Occipital lobe (tissue), 3 donors: ENCODE measurements at places on chromosomes 16 and 17.

DNA sequence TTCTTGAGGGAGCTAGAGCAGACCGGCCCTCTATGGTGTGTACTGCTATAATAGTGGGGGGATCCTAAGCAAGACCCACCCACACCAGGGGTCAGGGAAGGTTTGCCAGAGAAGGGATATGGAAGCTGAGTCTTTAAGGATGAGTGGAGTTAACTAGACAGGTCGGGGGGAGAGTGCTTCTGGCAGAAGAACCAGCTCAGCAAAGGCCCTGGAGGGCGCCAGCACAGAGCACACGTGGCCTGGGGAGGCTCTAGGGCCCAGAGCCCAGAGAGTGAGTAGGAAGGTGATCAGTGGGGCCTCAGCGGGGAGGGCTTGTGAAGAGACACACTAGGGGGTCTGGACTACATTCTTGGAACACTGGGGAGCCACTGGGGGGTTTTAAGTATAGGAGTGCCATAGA, 21.1 kb downstream of the NGFR start:
- DNase-seq: no peak

GRCh38 chr17:43723697-43724359, 34.8 kb downstream of the SOST start:
- DNase-seq: no peak

DNA sequence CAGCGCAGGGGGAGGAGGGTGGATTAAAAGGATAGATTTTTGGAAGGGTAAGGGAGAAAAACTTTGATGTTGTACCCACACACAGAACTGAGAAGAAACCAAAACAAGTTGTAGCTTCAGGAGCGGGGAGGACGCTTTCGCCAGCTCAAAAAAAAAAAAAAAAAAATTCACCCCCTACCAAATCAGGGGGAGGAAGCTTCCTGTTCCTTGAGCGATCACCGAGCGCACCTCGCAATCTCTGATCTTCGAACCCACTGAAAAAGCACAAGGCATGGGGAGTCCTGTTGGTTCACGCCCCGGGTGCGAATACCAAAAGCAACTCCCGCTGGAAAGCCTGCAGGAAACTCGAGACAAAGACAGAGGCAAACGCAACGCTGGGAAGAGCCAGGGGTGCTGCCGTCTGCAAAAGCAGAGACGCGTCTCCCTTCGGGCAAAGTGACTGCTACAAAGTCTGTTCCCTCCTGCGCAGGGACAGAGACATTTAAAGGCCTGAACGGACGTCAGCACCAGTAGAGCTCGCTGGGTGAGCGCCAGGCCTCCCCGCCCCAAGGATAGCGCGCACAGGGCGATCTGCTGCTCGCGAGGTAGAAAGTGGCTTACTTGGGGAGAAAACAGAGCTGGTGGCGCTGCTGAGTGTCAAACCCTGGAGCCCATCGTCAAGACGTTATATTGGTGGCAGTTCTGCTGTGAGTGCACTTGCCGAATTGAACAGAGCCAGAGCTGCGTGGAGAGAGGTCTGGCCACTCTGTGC, 190.4 kb downstream of the USP22 start:
- DNase-seq: peak; percentile 56

GRCh38 chr17:37553401-37553966, 55.7 kb downstream of the SYNRG start:
- no peak for DNase-seq

- DNase-seq: no peak
Measured at GRCh38 chr16:3935921-3936320, 55.4 kb upstream of the CREBBP start.

DNA sequence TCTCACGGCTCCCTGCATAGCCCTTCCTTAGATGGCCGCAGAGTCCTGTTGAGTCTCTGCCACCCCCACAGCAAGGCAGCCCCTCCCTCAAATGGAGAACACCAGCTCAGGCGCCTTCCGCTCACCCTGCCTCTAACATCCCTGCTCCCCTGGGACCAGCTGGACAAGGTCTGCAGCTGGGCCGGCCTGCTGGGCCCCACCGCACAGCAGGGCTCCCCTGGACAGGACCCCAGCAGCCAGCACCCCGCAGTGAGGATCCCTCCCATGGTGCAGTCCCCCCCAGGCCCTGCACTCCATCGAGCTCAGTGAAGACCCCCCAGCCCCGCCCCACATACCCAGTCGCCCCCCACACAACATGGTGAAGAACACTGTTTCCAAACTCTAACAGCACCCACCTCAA, 10.2 kb downstream of the ATP2A3 start:
- no peak for DNase-seq

DNA sequence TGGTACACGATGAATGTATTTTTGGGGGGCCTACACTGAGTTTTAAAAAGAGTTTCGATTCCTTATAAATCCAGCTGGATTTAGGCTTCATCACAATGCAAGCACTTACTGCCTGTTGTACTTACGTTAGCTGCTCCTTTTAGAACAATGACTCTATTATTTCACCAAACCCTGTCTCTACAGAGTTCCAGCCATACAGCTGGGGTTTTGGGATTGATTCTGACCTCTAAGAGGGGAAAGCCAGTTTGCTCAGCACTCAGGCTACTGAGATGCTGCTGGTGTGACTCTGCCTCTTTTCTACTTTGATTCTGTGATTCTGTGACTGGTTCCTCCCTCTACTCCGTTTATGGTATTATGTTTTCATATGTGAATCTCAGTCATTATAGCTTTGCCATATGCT, 329.7 kb downstream of the ABCC12 start:
- DNase-seq: no peak
